Stimulated activated CD4-positive, alpha-beta T cell treated with anti-CD3 and anti-CD28 coated beads, Interleukin-2, amount 100 ng/mL, for 48 hours (primary cell): ENCODE measurements at places on chromosomes 11 and 22.

DNA sequence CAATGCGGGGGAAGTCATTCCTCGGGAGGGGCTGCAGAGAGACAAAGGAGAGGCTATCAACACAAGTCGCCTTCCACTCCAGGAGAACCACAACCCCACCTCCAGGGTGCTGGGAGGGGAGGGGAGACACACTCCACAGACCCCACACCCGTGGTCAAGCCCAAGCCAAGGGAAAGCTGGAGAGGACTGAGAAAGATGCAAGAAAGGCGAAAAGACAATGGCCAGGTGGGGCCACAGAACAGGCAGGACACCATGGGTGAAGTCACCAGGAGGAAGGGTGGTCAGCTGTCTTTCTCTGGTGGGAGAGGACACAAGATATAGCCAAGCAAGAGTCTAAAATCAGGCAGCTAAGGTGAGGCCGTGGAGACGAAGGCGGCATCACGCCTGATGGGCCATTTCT is 16.0 kb downstream of the HDHD5 start:
- no peak for DNase-seq

GRCh38 chr11:119673759-119674336 is 55.2 kb downstream of the NECTIN1 start:
- DNase-seq, result peak; percentile 26

DNA sequence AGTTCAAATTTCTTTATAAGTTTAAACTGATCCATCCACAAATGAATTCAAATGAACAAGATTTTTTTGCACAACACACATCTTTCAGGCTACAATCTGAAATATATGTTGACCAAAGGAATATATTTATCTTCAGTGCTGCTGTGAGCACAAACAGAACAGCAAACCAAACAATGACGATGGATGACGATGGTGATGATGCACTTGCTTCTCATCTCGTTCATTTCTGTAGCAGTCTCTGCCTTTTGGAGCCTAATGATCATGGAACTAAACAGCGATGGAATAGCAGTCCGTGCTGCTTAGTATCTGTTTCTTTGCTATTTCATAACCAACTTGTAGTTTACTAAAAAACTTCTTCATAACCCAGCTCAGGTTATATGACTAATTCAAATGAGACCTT is 220.7 kb upstream of the BLID start:
- DNase-seq, result no peak

GRCh38 chr22:32600147-32600546 is 125.5 kb downstream of the FBXO7 start:
- DNase-seq, result no peak

- DNase-seq, result no peak
Observed at GRCh38 chr11:106156290-106156937, 79.0 kb downstream of the AASDHPPT start.

GRCh38 chr11:1223346-1224110 is 662 bp downstream of the MUC5B start:
- no peak for DNase-seq

DNA sequence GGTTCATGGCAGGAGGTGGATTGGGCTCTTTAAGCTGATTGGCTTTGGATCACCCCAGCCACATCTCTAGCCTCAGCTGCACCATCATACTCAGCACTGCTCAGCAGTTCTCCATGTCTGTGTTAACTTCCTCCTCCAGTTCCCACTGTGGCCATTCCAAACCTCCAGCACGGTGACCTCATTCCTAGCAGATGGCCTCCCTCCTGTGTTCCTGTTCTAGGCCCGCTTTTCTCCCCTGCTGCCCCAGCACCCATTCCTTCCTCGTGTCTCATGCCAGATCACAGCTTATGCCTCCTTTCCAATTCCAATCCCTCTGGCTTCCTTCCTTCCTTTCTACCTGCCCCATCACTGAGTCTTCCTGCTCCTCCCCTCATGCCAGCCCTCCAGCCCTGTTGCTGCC is 96.1 kb downstream of the MICAL2 start:
- no peak for DNase-seq

- DNase-seq, result no peak
Observed at GRCh38 chr22:19106886-19107729, 15.1 kb downstream of the DGCR2 start.

- DNase-seq, result no peak
Observed at GRCh38 chr22:25741692-25742626, at the start of gene MYO18B. TSS of gene MYO18B (plus strand) at chr22:25742188. CDS start at chr22:25761093, 18,905 bp downstream.

GRCh38 chr22:25849522-25849921 is 107.5 kb downstream of the MYO18B start:
- DNase-seq, result no peak

- no peak for DNase-seq
Observed at GRCh38 chr22:23197836-23198235, 17.5 kb downstream of the BCR start.

- no peak for DNase-seq
Observed at GRCh38 chr11:111098091-111098490, 147.4 kb upstream of the POU2AF2 start.

- DNase-seq, result no peak
Observed at GRCh38 chr11:73414977-73415651, 38.9 kb downstream of the RELT start.

DNA sequence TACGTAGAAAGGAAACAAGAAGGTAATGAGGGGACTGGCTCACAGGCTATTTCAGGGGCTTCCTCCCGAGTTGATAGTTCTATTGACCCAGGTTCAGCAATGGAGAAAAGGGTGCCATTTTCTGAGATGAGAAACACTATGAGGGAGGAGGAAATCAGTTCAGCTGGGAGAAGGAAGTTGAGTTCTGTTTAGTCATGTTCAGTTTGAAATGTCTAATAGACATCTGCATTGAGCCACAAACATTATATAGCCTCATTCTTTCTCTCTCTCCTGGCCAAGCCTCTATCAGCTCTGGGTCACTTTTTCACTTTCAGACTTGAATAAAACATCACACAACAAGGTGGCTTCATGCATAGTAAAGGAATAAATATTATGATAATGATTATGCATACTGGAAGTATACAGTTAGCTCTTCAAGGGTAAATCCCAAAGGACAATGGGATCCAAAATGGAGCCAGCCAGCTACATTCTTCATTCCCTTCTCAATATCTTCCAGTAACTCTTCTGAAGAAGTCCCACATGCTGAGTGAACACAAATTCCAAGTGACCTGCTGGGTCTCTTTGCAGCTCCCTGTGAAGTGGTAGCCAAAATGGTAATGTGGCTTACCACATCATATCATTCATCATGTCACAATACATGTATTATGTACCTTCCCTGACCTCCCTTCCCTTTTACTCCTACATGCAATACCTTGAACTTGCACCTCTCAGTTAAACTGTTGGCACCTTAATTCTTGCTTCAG is 80.9 kb upstream of the CD44 start:
- DNase-seq, result no peak

DNA sequence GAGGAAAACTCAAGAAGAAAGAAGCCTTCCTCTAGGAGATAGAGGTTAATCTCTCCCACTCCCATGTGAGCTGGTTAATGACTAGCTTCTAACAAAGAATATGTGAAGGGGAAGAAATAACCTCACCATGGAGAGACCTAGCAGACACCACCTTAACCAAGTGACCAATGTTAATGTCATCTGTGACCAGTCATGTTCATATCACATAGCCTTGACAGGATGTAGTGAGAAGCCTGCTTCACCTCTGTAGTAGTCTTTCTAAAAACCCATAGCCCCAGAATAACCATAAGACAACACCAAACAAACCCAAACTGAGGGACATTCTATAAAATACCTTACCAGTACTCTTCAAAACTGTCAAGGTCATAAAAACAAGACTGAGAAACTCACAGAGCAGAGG is 21.5 kb upstream of the POU2AF1 start:
- DNase-seq, result no peak

DNA sequence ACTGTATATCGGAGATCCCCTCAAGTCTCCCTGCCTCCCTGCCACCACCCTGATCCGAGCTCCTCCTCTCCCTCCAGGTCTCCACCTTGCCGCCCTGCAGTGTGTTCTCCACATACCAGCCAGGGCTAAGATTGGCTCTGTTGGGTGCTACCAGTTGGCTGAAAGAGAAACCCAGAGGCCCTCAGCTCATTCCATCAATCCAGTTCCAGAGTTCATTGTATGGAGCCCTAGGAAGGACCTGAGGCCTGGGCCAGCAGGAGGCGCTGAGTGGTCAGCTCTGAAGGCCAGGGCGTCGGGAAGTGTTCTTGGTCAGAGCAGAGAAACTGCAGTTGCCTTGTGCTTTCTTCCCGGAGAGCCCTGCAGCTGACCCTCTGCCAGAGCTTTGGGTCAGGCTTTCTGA is 2.2 kb upstream of the TOP3B start:
- DNase-seq, result no peak

DNA sequence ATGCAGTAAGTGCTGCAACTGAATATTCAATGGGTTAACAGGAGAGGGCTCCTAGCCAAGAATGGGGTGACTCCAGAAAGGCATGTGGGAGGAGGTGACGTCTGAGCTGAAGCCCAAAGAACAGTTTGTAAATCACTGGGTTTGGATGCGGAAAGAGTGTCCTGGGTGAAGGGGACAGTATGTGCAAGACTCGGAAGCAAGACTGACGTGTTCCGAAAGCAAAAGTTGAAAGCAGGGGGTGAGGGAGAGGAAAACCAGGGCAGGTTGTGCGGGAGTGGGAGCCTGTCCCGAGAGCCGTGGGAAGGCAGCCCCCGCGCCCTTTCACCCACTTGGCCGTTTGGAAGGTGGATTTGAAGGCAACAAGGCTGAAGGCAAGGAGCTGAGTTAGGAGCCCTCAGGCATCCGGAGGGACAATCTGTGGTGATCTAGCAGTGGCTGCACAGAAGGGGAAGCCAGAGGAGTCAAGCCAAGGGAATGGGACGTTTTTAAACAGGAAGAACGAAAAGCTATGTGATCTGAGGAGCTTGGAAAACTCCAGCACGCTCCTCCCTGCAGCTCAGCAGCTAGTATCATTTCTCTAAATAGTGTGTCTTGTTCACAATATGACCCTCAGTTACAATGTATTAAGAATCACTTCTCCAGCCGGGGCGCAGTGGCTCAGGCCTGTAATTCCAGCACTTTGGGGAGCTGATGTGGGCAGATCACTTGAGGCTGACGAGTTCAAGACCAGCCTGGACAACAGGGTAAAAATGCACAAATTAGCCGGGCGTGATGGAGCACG is 7.7 kb downstream of the SLC25A18 start:
- no peak for DNase-seq

DNA sequence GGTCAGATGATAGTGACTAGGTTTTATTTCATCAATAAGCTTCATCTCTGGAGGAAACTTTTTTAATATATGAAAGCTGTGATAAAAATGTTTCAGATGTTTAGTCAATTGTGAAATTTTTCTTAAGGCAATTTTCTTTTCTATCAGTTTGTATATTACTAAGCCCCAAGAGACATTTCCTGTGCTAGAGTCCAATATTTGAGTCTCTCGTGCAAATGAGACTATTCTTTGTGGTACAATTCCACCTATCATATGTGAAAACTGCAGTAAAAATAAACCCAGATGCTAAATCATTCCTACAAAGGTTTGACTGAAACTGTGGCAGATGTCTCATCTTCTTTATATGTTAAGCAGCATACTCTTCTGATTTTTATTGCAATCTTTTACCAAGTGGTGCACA is 28.0 kb downstream of the CTR9 start:
- DNase-seq, result no peak

- no peak for DNase-seq
Observed at GRCh38 chr11:253886-254270, 17.1 kb downstream of the PSMD13 start.

DNA sequence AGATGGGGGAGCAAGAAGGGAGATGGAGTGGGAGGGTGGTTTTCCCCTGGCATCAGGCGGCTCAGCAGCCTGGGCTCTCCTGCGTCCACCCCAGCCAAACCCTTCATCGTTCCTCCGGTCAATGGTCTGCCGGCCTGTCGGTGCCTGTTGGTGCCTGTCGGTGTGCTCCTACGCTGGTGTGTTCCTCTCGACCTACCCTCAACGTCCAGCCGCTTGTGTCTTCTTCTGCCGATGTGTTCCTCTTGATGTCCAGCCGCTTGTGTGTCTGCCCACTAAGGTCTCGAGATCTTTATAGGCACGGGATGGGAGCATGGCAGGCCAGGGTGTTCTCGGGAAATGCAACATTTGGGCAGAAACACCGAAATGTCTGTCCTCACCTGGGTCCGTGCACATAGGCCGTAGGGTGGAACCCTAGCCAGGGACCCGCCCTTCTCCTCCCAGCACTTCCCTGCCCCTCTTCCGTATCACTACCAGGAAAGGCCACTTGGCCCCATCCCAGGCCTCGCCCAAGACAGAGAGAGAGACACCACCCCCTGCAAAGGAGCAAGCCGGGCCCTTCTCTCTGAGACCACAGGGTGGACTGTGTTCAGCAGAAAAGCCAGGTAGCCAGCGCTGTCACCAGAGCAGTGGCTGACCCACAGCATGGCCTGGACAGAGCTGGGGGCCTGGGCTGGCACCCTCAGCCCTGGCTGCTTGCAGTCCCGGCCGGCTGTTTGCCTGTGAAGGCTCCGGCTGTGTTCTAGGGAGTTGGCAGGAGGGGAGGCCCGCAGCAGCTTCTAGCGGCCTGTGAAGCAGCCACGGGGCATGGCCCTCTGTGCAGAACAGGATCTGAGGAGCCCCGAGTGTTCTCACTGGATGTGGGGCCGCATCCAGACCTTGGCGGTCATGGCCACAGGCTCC is 61.6 kb upstream of the KCNQ1OT1 start:
- DNase-seq, result no peak

DNA sequence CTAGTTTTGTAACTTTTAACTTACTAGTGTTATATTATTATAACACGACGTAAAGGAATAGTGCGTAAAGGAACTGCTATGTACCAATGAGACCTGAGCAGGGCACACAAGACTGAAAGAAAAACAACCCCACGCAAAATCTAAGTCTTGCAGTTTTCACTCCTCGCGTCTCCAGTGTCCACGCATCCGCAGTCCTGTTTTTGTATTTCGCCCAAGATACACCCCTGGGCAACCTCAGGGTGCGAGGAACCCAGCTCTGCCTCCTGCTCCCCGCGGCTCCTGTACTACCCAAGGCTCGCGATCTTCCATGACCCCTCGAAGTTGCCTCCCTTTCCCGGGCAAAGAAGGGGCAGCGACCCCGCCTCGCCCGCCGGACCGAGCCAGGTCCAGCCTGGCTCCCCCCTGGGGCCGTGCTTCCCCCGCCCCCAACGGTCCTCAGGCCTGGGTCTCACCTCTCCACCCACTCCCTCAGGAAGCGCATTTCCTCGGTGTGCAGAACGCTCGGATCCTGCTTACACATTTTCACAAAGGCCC is 393 bp downstream of the ST13 start:
- peak; percentile 19 for DNase-seq

DNA sequence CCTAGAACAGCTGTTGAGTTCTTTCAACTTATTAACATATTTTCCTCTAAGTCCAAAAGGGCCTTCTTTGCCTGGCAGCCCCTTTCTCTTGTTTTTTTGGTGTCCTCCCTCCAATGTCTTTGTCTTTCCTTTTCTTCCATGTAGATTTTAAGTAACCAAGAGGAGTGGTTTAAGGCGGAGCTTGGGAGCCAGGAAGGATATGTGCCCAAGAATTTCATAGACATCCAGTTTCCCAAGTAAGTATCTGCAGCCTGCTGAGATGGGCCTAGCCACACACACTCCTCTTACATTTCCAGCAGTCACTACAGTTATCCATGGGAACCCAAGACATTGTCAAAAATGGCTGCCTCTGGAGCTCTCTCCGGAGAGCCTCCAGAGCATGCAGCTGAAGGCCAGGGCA is 4.5 kb upstream of the TMA7B start:
- no peak for DNase-seq
